ENCODE measurements at places on chromosomes 2 and 18.

GRCh38 chr2:179446476-179447141 lies 182.0 kb upstream of the SESTD1 start:
- no peak overlapping the region for H3K4me3 ChIP-seq
- H3K36me3 ChIP-seq = no peaks in the 10 kb centered on the region
- DNase-seq = no peak

DNA sequence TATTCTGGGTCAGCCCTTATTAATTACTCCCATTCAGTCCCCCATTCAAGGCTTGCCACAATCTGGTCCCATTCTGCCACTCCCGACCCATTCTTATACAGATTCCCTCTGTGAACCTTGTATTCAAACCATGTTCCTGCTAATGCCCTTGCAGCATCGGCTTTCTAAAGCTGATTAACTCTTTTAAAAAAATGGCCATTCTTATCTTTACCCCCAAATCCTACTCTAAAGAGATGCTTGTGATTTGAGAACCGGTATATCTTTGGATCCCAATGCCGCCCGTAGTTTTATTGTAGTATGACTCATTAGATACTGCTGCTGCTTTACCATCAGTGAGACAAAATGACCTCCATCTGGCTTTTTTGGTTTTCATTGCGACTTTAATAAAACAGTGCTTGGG lies 72.2 kb downstream of the XRCC5 start:
- no peak for DNase-seq
- peaks cover 12% of the 10 kb centered on the region for H3K4me1 ChIP-seq
- H3K4me3 ChIP-seq = no peak overlapping the region
- H3K27ac ChIP-seq = no peak overlapping the region
- H3K27me3 ChIP-seq = no peaks in the 10 kb centered on the region
- H3K36me3 ChIP-seq = peaks cover 34% of the 10 kb centered on the region

GRCh38 chr2:241763551-241764274 lies 12.9 kb upstream of the GAL3ST2 start:
- H3K36me3 ChIP-seq = peaks cover 21% of the 10 kb centered on the region
- no peak overlapping the region for H3K4me3 ChIP-seq
- H3K27ac ChIP-seq = peak overlapping the region; percentile 90
- no peak for DNase-seq

GRCh38 chr2:85088921-85089320 lies 44.3 kb upstream of the TCF7L1 start:
- no peaks in the 10 kb centered on the region for H3K36me3 ChIP-seq
- no peak overlapping the region for H3K27ac ChIP-seq
- no peak overlapping the region for H3K4me3 ChIP-seq
- H3K4me1 ChIP-seq = no peaks in the 10 kb centered on the region
- H3K27me3 ChIP-seq = peaks cover 9% of the 10 kb centered on the region
- no peak for DNase-seq

DNA sequence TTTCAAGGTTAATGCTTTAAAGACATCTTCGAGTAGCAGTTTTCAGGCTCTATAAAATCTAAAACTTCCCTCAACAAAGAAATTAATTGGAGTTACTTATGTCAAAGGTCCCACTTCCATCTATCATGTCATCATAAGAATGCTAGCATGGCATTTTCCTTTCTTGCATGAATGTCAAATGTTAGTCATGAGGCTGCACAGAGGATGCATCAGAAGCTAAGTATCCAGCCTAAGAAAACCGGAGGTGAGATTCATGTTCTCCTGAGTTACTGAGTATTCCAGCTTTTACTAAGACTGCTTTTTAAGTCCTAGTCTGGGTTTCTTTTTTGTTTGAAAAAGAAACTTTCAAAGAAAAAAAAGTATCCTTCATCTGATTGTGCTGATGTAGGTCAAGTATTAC lies 130.6 kb upstream of the CDH19 start:
- no peaks in the 10 kb centered on the region for H3K4me1 ChIP-seq
- peaks cover 2% of the 10 kb centered on the region for H3K27me3 ChIP-seq
- no peak for DNase-seq

- H3K4me1 ChIP-seq = no peaks in the 10 kb centered on the region
- DNase-seq = no peak
- H3K36me3 ChIP-seq = no peaks in the 10 kb centered on the region
- H3K4me3 ChIP-seq = no peak overlapping the region
- no peaks in the 10 kb centered on the region for H3K27me3 ChIP-seq
Measured at GRCh38 chr2:156003780-156004179, 328.7 kb downstream of the NR4A2 start.

DNA sequence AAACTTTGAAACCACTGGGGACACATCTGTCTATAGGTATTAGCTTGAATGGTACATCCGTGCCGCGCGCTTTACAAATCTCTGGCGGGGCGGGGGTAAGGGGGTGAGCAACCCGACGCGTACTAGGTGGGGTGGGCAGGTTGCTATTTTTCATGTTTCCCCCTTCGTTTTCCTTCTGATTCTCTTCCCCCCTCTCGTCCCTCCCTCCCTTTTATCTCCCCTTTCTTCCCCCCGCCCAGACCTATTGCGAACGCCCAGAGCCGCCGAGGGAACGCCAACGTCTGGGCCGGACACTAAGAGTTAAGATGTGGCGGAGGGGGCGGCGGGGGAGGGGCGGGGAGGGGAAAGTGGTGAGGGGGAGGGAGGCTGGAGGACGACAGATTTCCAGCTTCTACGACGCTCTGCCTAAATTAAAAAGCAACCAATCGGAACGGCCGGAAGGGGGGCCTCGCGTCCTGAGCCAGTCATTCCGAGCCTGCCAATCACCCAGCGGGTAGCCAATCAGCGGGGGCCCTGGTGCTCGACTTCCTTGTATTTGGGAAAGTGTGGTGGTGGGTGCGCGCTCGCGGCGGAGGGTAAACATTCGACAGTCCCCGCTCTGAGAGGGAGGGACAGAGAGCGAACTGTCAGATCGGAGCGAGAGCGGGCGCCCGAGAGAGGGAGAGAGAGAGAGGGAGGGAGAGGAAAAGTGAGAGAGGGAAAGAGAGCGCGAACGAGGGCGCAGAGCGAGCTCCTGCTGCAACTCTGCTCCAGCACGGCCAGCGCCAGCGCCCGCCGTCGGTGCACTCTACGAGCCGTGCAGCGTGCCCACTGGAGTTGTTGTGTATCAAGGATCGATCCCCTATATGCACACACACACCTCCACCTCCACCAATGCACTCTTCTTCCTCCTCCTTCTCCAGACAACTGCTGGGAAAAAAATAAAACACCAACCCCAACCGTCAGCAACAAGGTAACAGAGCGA lies at the start of gene POU3F3:
TSS of gene POU3F3 (plus strand) at position 582 of the 964 bp plus-strand sequence. CDS start 1,396 bp downstream, outside the sequence.
- H3K4me1 ChIP-seq = peaks cover 20% of the 10 kb centered on the region
- peak within 1 kb of the TSS; percentile 69 for H3K4me3 ChIP-seq
- DNase-seq = no peak
- peaks cover 2% of the 10 kb centered on the region for H3K36me3 ChIP-seq
- peaks cover 84% of the 10 kb centered on the region for H3K27me3 ChIP-seq
- peak within 1 kb of the TSS; percentile 73 for H3K27ac ChIP-seq

- peak; percentile 23 for DNase-seq
- peak overlapping the region; percentile 94 for H3K27ac ChIP-seq
- peak overlapping the region; percentile 91 for H3K4me3 ChIP-seq
- no peaks in the 10 kb centered on the region for H3K27me3 ChIP-seq
- peaks cover 71% of the 10 kb centered on the region for H3K4me1 ChIP-seq
- H3K36me3 ChIP-seq = peaks cover 20% of the 10 kb centered on the region
Measured at GRCh38 chr2:226797289-226797988, 2.2 kb downstream of the IRS1 start.

DNA sequence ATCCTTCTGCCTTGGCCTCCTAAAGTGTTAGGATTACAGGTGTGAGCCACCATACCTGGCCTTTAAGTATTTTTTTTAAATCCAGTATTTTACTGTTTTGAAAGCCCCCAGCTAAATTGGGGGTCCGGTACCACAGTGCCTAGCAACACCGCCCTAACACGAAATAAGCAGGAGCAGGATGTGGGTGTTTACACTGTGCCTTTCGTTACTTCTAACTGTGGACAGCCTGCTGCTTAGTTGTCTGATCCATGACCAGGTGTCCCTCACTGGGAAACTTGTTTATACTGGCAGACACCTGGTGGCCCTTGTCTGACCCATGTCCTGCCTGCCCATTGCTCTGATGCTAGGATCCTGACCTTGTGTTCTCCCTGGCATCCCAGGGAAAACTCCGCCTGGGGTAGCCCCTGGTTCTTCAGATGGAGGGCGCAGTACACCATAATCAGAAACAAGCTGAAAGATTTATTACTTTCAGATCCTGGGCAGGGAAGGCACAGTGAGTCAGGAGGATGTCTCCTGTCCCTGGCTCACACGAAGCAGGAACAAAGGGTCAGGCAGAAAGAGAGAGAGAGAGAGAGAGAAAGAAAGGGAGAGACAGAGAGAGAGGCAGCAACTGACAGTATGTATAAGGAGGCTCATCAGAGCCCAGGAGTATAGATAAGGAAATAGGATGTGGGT lies 55.7 kb downstream of the NCAPH start:
- H3K4me1 ChIP-seq = no peaks in the 10 kb centered on the region
- H3K4me3 ChIP-seq = no peak overlapping the region
- H3K27ac ChIP-seq = no peak overlapping the region
- peaks cover 24% of the 10 kb centered on the region for H3K27me3 ChIP-seq

DNA sequence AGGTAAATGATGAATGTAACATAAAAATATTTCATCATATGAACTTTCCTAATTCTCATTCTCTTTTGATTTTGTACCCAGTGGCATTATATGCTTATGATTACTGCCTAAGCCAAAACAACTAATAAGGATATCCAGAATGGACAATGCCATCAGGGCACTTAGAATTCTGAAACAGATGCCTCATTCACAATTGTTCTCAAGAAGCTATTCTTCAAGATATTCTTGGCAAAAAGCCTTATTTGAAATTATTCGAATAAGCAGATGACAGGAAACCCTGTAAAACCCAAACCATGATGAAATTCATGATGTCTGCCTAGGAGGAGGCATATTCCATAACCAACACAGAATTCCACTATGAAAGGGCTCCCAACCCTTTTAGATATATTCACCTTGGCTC lies 353.2 kb upstream of the TRIB2 start:
- H3K27me3 ChIP-seq = no peaks in the 10 kb centered on the region
- no peak for DNase-seq
- H3K4me3 ChIP-seq = no peak overlapping the region
- H3K4me1 ChIP-seq = peaks cover 8% of the 10 kb centered on the region
- peaks cover 7% of the 10 kb centered on the region for H3K36me3 ChIP-seq
- H3K27ac ChIP-seq = no peak overlapping the region

- H3K4me1 ChIP-seq = no peaks in the 10 kb centered on the region
- no peaks in the 10 kb centered on the region for H3K27me3 ChIP-seq
- no peak overlapping the region for H3K4me3 ChIP-seq
- H3K36me3 ChIP-seq = peaks cover 5% of the 10 kb centered on the region
Measured at GRCh38 chr2:65708086-65708485, 275.7 kb upstream of the SPRED2 start.

- H3K27me3 ChIP-seq = peaks cover 11% of the 10 kb centered on the region
- no peaks in the 10 kb centered on the region for H3K36me3 ChIP-seq
- no peak overlapping the region for H3K4me3 ChIP-seq
- H3K27ac ChIP-seq = no peak overlapping the region
Measured at GRCh38 chr2:98391581-98392270, 45.5 kb downstream of the CNGA3 start.

- no peaks in the 10 kb centered on the region for H3K27me3 ChIP-seq
- peak overlapping the region; percentile 94 for H3K27ac ChIP-seq
- H3K4me1 ChIP-seq = peaks cover 17% of the 10 kb centered on the region
Measured at GRCh38 chr2:24085200-24085489, 511 bp upstream of the TP53I3 start.

- H3K4me1 ChIP-seq = peaks cover 26% of the 10 kb centered on the region
- no peak overlapping the region for H3K4me3 ChIP-seq
Measured at GRCh38 chr2:55114082-55114481, 63.8 kb upstream of the RTN4 start.

DNA sequence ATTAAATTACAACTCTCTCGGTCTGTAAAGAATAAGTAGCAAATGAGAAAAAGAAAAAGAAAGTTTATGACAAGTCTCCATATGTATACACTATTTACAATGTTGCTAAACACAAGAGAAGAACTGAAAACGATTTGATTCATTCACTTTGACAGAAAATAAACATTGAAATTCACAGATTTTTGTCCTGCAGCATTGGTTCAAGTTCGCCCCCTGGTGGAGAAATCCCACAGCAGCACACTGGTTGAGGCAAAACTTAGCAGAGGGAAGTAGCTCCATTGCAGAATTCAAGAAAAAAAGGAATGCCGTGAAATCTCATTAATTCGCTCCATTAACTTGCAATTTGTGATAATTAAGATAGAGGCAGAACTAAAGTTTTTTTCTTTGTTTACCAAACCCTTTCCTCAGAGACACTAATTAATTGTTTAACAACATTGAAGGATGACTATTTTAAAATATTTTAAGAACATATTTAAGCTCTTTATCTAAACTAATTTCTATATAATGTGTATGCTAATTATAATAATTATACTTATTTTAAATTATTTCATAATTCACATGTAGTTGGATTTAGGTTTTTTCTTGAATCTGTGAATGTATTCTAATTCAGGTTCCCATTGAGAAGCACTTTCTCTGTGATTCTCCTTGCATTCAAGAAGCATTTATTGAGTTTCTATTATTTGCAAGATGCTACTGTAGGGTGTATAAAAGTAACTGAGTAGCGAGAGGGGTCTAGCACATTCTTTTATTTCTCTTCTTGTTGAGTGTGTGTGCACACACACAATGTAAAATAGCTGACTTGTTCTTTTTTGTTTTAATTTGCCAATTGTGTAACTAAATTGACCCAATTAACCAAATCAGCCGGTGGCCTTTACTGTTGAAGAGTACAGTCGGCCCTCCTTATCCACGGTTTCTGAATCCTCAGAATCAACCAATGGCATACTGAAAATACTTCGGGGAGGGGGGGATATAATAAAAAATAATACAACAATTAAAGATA lies 74.1 kb downstream of the COL4A3 start:
- DNase-seq = peak; percentile 82
- no peak overlapping the region for H3K4me3 ChIP-seq
- H3K36me3 ChIP-seq = no peaks in the 10 kb centered on the region
- H3K27me3 ChIP-seq = peaks cover 15% of the 10 kb centered on the region
- H3K4me1 ChIP-seq = no peaks in the 10 kb centered on the region
- H3K27ac ChIP-seq = no peak overlapping the region

DNA sequence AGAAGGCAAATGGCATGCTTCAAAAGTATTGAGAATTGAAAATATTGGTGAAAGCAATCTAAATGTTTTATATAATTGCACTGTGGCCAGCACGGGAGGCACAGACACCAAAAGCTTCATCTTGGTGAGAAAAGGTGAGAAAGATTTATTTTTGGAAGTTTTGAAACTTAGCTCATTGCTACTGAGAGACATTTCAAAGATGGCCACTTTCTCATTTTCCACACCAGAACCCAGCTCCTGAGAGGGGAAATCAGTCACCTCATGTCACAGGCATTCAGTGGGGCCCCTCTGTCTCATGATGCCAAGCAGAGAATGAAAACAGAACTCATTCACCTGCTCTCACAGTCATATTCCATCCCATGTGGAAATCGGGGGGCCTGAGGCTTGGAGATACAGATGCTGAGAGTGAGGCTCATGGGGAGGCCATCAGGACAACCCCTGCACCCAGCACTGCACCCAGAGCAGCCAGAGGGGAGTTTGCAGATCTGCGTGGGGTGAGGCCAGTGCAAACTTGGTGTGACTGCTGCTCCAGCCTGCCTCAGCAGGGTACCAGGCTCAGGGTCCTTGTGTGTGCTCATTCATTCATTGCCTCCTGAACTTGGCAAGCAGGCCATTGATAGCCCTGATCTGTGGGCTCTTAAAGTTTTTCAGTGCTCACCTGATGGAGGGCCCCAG lies 31.4 kb downstream of the IL18R1 start:
- H3K4me3 ChIP-seq = no peak overlapping the region
- no peak for DNase-seq
- H3K27ac ChIP-seq = no peak overlapping the region
- peaks cover 3% of the 10 kb centered on the region for H3K27me3 ChIP-seq

- no peak for DNase-seq
- peak overlapping the region; percentile 62 for H3K27ac ChIP-seq
- no peak overlapping the region for H3K4me3 ChIP-seq
- no peaks in the 10 kb centered on the region for H3K36me3 ChIP-seq
- no peaks in the 10 kb centered on the region for H3K27me3 ChIP-seq
Measured at GRCh38 chr2:36362291-36362690, 6.7 kb downstream of the CRIM1 start.

Measured in mesothelial cell of epicardium (in vitro differentiated cells).